ENCODE measurements at places on chromosomes 6 and 20. TPM values are rescaled to one million over a fixed set of nuclear protein-coding genes. Genes with fewer than 3 reads are reported as not detected.

CD93 gene
- polyA plus RNA-seq = 12.7 TPM

GRCh38 chr6:139017227-139017626 lies 11.3 kb upstream of the ABRACL start:
- DNase-seq = no peak

- no peak for DNase-seq
These were observed 93.6 kb upstream of the NFATC2 start for GRCh38 chr20:51636123-51636522.

DNA sequence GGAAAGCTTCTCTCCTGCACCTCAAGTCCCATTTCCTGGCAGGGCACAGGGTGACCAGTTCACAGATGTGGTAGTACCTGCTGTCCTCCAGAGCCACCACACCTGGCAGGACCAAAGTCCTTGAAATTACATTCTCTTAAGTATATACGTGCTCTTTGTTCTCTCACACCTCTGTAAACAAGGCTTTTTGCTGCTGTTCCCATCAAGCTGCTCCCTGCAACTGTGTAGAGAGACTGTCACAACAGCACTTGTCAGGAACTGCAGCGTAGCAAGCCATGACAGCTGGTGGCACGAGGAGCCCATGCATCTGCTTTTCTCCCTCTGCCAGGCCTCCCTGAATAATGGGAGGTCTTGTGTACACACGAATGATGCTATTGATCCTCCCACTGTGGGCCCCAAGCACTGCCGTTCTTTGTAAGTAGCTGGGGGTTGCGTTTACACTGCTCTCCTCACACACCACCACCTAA lies 431.8 kb downstream of the CD83 start:
- DNase-seq = no peak

LY6G6C gene
- polyA plus RNA-seq = not detected

DNA sequence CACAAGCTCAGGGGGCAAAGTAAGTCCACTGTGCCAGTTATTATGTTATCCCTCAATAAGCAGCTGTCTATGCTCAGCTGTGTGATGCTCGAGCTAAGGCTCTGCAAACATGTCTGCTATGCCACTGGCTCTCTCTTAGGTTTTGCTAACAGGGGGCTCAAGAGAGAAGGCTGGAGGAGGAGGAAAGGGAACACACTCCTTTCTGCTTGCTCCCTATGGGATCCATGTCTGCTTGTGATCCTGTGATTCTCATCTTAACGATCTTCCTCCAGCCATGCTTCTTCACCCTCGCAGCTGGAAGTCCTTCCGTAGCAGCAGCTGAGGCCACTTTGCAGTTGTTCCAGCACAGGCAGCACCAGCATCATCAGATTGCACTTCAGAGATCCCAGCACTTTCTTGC lies 37.0 kb upstream of the IGF2R start:
- DNase-seq = no peak
